ENCODE measurements at places on chromosomes 5 and 9. TPM values are rescaled to one million over a fixed set of nuclear protein-coding genes. Genes with fewer than 3 reads are reported as not detected.

The TRIM7 gene
- total RNA-seq = 0.74 TPM

The GALT gene
- total RNA-seq = 26.8 TPM

The SLC25A2 gene
- 0.72 TPM for total RNA-seq

The RALGPS1 gene
- 2.4 TPM for total RNA-seq

The GLDC gene
- total RNA-seq = 0.65 TPM

The OR1Q1 gene
- 0.81 TPM for total RNA-seq

The PCDHB14 gene
- total RNA-seq = 0.45 TPM

The C5orf52 gene
- total RNA-seq = not detected

The HTR4 gene
- total RNA-seq = not detected

The ECSCR gene
- total RNA-seq = 0.36 TPM

The HMMR gene
- 1.2 TPM for total RNA-seq

The DTWD2 gene
- total RNA-seq = 7.7 TPM

The ANKRD31 gene
- total RNA-seq = 0.16 TPM

The SELENOP gene
- 58.1 TPM for total RNA-seq

The ADAMTS6 gene
- 64.9 TPM for total RNA-seq

The IL5 gene
- total RNA-seq = not detected

The LCN15 gene
- total RNA-seq = not detected

The LCN9 gene
- not detected for total RNA-seq

The ARHGEF39 gene
- 3.9 TPM for total RNA-seq
